ENCODE measurements at places on chromosomes 13 and 19.
A peak's percentile ranks its signal among the peaks of the same experiment; 100 is the strongest.

DNA sequence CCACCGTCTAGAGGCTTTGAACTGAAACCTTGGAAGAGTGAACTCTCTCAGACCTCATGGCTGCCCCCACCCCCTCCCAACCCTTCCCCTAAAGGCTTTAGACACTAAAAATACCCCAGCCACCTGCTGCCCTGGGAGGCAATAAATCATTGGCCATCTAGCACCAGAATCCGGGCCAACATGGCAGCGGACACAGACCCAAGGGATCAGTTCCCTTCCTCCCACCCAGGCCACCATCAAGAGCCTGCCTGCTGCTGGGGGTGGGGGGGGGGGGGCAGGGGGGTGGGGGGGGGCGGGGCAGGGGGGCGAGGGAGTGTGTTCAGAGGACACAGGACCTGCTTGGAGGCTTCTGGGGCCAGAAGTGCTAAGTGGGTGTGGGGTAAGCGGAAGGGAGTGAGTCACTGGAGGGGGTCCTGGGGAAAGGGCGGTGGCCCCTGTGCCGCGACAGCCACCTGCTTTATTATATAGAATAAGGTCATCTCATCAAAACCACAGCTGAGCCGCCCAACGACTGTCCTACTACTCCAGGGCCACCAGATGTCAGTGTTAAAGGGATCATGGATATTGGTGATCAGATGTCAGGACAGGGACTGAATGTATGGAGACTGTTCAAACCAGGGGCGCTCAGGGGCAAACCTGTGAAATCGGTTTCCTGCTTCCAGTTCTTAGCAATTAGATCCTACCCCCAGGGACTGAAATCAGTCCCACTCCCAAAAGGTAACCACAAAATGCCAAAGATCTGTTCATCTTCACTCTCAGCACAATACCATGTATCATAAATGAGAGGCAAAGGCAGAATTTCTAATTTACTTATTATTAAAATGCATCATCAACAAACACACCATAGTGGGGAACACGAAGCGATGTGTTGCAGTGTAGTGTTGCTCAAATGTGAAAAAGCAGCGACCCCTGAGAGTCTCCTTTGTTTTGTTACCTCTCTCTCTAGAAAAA is 24.3 kb downstream of the ARL11 start:
- DNase-seq: peak; percentile 22

GRCh38 chr19:30116984-30117555 is 175.0 kb downstream of the URI1 start:
- DNase-seq: no peak

GRCh38 chr13:34719060-34719875 is 222.8 kb upstream of the NBEA start:
- DNase-seq: no peak

DNA sequence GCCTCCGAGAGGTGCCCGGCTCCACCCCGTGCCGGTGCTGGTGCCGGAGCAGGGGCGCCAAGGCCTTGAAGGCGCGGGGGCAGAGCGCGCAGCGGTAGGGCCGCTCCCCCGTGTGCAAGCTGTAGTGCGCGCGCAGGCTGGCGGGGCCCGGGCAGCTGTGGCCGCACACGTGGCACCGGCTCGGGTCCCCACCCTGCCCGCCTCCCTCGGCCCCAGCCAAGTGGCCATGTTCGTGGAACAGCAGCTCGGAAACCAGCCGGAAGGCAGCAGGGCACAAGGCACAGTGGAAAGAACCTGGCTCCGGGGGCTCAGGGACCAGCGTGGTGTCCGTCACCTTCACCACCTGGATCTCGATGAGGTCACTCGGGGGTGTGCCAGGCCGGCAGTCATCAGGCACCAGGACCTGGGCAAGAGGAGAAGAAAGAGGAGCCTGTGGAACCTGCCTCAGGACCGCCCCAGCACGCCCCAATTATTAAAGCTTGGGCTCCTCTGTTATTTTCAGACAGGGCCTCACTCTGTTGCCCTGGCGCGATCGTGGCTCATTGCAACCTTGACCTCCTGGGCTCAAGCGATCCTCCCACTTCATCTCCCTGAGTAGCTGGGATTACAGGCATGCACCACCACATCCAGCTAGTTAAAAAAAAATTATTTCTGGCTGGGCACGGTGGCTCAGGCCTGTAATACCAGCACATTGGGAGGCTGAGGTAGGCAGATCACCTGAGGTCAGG is 2.0 kb downstream of the ZNF784 start:
- no peak for DNase-seq

DNA sequence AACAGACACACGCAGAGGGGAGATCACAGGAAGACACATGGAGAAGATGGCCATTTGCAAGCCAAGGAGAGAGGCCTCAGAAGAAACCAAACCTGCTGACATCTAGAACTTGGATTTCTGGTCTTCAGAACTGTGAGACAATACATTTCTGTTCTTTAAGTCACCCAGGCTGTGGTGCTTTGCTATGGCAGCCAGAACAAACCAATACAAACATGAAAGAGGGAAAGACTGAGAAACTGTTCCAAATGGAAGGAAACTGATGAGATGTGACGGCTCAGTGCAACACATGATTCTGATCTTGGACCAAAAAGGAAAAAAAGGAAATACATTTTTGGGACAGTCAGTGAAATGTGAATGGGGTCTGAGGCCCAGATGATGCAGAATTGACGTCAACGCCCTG is 30.2 kb upstream of the SACS start:
- DNase-seq: no peak

DNA sequence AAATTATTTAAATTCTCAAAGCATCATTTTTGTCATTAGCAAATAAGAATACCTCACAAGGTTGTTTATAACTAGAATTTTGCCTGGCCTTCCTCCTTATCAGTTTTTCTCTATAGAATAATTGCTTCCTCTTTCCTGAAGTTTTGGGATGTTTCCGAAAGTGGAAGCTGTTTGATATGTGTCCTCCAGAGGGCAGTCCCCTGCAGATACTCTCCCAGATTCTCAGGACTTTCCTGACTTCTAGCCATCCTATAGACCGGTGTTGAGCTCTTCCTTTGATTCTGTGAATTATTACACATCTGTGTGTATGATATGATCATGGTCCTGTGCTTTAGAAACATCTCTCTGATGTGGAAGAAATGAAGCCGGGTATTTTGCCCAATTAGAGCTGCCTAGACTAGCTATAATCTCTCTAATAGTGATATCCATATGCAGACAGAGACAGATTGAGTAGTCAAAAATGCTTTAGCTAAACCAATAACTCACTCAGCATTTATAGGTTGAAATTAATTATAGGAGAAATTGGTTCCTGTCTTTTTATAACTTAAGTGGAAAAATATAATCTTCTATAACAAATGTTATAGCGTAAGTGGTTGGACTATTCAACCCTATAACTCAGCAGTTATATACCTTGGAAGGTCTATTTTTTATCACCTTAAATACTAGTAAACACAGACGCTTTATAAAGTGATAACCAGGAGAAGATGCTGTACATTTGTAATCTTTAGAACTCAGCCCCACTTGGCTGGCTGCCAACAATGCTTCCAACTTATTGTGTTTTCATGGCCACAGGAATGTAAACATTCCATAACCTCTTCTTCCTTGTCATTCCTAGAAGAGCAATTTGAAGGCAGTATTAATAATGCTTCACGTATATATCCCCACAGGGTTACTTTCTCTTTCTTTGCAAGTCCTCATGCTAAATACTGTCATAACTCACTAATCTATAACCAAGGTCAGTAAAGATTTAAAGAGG is 201.0 kb upstream of the RXFP2 start:
- DNase-seq: no peak

Measured in stimulated activated CD4-positive, alpha-beta T cell treated with anti-CD3 and anti-CD28 coated beads, Interleukin-15, amount 100 ng/mL, for 24 hours (primary cell).